Gastrocnemius medialis (tissue), 4 donors: ENCODE measurements at places on chromosomes 11 and 22. TPM values are rescaled to one million over a fixed set of nuclear protein-coding genes. Genes with fewer than 3 reads are reported as not detected.

DNA sequence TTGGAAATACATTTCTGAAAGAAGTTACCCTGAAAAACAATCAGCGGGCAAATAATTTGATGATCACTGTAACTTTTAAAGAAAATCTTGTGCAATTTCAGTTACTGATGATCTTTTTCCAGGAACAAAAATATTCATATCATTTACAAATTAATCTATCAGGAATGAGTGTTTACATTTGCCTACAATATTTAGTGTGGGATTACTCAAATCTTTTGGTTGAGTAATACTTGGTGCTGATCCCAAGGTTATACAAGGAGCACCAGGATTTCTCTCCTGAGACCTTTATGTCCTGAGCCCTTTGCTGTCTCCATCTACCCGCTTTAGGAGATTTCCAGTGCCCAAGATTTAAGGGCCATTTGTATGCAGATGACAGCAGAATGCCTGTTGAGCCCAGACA is 116.1 kb downstream of the ATXN10 start:
- no peak overlapping the region for H3K4me3 ChIP-seq
- DNase-seq = no peak
- no peaks in the 10 kb centered on the region for H3K36me3 ChIP-seq
- H3K27me3 ChIP-seq = no peaks in the 10 kb centered on the region
- H3K27ac ChIP-seq = no peak overlapping the region

Gene CD3E
- total RNA-seq = 0.51 TPM

Gene TAGLN
- 27.4 TPM for total RNA-seq

GRCh38 chr11:108368134-108368533 is 99.2 kb downstream of the C11orf65 start:
- H3K27me3 ChIP-seq = no peaks in the 10 kb centered on the region
- H3K4me3 ChIP-seq = no peak overlapping the region
- DNase-seq = no peak
- H3K27ac ChIP-seq = no peak overlapping the region
- H3K4me1 ChIP-seq = no peaks in the 10 kb centered on the region
- peaks cover 14% of the 10 kb centered on the region for H3K36me3 ChIP-seq

DNA sequence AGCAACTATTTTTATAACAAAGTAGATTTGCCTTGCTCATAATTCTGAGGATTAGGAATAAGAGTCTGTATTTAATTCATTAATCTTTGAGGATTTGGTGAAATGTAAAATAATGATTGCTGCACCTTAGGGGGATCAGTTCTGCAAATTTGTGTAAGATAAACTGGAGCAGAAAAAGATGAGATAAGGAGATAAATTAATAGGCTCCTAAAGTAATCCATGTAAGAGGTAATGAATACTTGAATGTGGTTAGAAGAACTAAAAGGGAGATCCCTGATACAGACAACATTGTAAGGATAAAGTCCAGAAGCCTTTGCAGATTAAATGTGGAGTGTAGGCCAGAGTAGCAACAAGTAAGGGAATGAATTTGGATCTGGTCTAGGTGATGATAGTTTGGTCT is 45.6 kb downstream of the PDHX start:
- no peak for DNase-seq
- H3K27ac ChIP-seq = no peak overlapping the region
- H3K4me3 ChIP-seq = no peak overlapping the region
- H3K4me1 ChIP-seq = no peaks in the 10 kb centered on the region
- no peaks in the 10 kb centered on the region for H3K36me3 ChIP-seq
- no peaks in the 10 kb centered on the region for H3K27me3 ChIP-seq

Gene C11orf86
- not detected for total RNA-seq

GRCh38 chr22:25120093-25120561 is 79.5 kb upstream of the CRYBB3 start:
- peak overlapping the region; percentile 66 for H3K27ac ChIP-seq
- no peak for DNase-seq
- no peak overlapping the region for H3K4me3 ChIP-seq
- H3K4me1 ChIP-seq = peaks cover 41% of the 10 kb centered on the region
- H3K27me3 ChIP-seq = no peaks in the 10 kb centered on the region

- DNase-seq = no peak
- H3K4me3 ChIP-seq = peak overlapping the region; percentile 24
- H3K27me3 ChIP-seq = no peaks in the 10 kb centered on the region
- H3K4me1 ChIP-seq = peaks cover 93% of the 10 kb centered on the region
- no peaks in the 10 kb centered on the region for H3K36me3 ChIP-seq
Observed at GRCh38 chr11:57777969-57778317, 16.3 kb downstream of the CTNND1 start.

DNA sequence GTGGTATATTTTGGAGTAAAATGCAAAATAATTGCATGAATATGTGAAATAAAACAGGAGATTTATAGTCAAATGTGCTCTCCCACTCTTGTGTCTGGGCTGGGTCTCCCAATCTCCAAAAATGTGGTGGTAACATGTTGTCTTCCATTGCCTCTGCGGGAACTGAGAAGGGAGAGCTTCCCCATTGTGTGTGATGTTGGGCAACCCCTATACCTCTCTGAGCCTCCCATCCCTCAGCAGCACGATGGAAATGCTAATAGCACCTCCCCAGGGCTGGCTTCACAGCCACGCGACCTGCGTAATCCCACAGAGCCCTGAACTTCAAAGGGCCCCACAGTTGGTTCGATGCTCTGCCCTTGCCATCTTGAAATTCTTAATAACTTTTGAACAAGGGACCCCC is 72.0 kb downstream of the TP53I11 start:
- no peaks in the 10 kb centered on the region for H3K27me3 ChIP-seq
- H3K27ac ChIP-seq = no peak overlapping the region
- H3K36me3 ChIP-seq = no peaks in the 10 kb centered on the region
- DNase-seq = no peak
- H3K4me3 ChIP-seq = no peak overlapping the region
